ENCODE measurements at places on chromosomes 11 and 22.
A peak's percentile ranks its signal among the peaks of the same experiment; 100 is the strongest.

DNA sequence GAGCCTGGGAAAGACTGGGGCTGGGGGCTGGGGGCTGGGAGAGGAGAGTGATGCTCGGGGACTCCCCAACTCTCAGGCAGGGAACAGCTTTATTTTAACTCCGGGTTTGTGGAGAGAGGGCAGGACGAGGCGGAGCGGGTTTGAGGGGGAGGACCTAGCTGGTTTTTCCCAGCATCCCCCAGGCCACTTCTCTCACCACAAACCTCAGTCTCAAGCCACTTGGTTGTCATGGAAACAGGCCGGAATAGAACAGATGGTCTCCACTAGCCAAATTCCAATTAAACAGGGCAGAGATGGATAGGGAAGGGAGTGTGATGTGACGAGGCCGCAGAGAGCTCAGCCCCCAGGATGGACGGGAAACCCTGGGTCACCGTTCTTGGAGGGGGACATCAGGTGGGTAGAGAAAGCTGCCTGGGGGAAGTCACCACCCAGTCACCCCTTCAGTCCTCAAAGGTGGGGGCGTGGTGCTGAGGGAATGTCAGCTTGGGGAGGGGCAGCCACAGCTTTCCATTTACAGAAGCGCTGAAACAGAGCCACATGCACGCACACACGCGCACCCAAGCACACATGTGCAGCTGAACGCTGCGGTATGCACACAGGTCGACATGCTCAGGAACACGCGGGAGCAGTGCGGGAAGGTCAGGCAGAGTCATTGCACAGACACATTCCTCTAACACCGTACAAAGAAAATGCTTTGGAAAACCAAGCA lies 19.2 kb downstream of the NECTIN1 start:
- no peak for DNase-seq

DNA sequence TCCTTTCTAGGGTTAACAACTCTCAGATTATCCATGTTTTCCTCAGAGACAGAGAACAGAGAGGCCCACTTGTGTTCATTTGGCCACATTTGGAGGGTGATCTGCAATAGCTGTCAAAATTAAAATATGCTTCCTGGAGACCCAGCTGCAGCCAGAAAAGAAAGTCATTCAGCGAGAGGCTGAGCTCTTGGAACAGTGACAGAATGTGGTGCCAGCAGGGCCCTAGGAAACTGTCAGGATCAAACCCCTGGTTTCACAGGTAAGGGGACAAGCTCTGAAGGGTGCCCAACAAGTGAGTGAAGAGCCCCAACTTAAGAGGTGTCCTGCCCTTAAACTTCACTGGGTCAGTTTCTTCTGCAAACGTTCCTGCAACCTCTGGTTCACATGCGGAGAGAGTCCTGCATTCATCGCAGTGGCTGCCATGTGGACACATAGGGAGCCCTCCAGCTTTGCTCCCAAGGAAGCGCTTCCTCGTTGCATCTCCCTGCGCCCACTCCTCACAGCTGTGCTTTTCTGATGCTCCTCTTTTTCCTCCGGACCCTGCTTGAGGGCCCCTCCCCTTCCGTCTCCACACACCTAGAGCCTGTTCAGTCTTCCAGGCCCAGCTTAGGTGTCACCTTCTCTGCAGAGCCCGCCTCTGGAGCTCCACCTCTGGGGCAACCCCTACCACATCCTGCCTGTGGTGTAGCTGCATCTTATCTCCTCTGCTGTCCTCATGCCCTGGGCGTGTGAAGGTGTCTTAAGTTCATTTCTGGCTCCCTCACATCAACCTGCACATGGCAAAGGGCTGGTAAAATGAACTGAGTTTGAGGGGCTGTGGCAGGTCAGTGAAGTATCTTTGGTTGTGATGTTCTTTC lies 3.9 kb downstream of the UCP3 start:
- no peak for DNase-seq

DNA sequence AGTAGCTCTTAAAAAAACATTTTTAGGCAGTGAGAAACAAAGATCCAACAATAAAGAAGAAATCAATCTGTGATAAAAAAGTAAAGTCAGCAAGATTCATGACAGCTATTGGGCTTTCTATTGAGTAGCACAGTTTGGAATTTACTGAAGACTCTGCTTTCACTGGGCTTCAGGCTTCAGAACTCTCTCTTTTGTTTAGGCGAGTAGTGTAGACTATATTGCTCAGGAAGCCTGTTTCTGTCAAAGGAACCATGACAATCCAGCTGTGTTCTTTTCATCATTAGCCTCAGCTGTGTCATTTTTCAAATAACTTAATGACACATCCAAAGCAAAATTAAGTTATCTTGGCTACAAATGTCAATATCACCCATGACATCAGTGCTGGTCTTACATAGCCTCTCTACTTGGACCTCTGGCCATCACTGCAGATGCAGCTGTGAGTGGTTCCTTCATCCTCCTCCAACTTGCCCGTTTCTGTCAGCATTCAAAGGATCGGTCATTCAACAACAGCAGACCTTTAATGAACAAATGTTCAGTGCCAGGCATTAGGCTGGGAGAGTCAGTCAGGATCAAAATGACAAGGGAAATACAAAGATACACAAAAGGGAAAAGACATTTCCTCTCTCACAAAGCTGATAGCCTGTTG lies 332.8 kb upstream of the MTNR1B start:
- DNase-seq, result no peak

DNA sequence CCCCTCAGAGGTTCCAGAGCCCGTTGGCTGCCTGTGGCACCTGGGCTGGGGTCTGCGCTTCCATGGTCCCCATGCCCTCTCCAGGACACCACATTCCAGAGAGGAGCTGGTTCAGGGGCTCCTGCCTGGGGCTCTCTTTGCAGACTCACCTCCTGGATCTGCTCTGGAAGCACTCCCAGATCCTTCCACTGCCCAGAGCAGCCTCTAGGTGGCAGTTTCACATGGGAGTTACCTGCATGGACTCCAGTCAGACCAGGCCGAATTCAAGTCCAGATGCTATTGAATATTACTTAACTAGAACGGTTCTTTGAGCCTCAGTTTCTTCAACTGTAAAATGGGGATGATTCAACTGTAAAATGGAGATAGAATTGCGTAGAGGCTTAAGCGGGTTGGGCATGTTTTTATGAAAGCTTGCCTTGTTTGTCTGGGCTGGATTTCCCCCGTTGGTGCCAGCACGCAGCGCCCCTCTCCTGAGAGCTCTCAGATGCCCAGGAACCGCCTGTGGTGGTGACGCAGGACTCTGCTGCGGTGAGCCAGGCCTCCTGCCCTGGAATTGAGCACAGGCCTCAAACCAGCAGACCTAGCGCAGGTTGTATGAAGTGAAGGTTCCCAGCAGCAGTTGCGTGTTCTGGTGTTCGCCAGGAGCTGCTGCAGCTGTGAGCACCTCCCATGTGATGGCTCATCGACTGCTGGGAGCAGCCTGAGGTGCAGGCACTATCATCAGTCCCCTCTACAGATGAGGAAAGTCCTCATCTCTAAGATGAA lies 44.2 kb downstream of the LMO1 start:
- DNase-seq, result peak; percentile 37

- DNase-seq, result no peak
These were observed 34.4 kb downstream of the ZNF195 start for GRCh38 chr11:3344327-3345174.

DNA sequence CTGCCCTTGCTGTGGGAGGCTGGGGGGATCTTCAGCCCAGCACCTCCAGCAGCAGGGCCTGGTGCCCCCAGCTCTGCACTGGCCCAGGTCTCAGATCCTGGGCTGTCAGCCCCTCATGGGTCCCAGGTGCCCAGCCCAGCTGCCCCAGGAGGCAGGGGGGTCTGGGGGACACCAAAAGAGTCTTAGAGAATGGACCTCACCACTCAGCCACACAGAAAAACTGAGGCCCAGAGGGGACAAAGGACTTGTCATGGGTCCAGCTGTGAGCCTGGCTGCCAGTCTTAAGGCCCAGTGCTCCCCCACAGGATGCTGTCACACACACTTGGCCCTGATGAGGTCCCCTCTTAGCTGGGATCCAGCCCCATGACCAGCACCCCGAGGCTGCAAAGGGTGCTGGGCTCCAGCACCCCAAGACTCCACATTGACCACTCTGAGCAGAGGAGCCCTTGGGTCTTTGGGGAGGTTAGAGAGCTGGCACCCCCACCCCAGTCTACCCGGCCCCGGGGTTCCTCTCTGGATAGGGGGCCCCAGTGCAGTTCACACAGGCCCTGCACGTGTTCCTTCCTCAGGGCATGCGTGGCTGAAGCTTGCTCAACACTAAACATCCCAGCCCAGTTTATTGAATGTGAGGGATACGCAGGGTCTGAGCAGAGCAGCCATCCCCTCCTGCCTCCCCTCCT lies 54.4 kb downstream of the IGLL5 start:
- no peak for DNase-seq

GRCh38 chr11:45414088-45414487 lies 127.9 kb upstream of the SYT13 start:
- no peak for DNase-seq

DNA sequence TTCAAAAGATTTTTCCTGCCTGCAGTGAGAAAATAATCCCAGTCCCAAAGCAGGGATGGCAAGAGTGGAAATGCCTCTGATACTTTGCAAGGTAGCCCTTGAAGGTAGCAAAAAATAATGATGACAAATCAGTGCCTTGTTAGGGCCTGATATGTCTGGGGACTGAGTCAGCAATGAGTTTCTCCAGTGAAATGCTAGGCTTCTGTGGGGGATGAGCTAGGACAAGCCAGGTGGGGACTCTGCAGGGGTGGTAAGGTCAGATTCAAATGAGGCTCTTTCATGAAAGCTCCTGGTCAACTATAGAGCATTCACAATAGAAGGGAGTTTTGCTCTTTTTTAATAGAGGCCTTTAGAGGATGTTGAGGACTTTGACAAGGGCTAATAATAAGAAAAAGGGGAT lies 77.7 kb downstream of the ME3 start:
- DNase-seq, result no peak

DNA sequence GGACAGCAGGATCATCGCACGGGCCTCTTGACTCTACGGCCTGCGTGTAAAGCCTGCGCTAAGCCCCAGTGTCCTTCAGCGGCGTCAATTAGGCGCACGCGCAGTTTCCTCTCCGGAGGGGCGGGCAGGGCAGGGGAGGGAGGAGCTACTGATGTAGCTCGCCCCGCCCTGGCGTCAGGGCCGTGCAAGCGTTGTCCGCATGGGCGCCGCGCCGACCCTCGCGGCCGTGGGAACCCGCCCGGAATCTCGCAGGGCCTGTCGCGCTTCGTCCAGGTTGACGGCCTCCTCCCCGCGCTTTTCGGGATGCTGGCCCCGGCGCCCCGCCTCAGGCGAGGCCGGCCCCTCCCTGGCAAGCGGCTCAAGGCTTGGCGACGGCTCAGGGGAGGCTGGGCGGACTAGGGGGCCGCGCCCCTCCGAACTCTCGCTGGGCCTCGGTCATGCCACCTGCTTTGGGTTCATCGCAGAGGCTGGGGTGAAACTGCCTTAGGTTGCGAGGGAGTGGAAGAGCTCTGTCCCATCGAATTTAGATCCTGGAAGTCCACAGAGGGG lies 61.1 kb downstream of the ST3GAL4 start:
- DNase-seq, result peak; percentile 87

DNA sequence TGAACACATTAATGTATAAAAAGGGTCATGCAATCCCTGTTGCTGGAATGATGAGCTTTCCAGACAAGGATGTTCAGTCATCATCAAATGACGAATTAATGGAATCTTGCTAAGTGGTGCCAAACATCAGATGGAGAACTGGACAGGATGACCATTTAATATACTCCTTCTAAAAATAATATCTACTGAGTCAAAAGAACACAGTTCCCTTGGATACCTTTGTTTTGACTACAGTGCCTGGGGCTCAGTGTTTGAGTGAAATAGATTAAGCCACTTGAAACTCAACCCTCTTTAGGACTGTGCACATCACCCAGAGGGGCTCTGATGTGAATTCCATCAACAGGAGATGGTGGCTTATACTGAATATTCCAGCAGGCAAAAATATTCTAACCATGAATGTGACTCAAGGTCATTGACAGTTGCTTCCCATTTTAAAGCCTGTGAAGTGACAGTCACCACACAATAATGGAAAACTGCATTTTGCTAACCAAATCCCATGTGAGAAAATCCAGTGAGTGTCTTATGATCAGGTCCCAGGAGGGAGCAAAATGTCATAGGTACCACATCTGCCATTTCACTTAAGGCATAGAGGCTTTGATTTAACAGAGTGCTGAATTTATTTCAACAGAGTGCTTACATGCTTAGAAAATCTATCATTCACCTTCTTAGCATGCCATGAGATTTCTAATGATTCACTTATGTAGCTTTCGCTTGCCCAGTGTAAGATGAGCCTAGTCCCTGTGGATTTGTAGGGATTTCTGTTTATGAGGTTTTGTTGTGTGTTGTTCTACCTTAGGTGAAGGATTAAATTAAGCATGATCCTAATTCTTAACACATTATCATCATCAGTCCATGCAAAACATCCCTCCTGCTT lies 41.3 kb upstream of the SLN start:
- no peak for DNase-seq

GRCh38 chr11:102120437-102120973 lies 10.3 kb downstream of the YAP1 start:
- no peak for DNase-seq

- no peak for DNase-seq
These were observed 48.8 kb upstream of the SHISAL1 start for GRCh38 chr22:44361391-44362126.

DNA sequence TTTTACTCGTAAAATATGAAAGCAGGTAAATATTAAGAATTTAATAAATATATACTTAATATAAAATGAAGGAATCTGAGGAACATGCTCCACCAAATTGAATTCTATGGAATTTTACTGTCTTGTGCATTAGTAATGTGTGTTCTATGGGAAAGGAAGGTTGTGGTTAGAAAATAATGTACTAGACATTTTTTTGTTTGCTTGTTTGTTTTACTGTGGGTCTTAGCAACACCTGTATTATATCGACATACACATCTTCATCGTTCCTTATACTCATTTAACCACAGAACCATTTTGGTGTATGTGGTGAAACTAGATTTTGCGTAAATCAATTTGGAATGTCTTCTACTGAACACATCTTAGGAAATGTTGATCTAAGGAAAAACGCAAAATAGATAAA lies 114.1 kb upstream of the MTMR2 start:
- no peak for DNase-seq

Measured in suppressor macrophage treated with lipopolysaccharide for 4 hours (primary cell).